Small intestine (tissue), 16 donors: ENCODE measurements at places on chromosomes 5 and 9. TPM values are rescaled to one million over a fixed set of nuclear protein-coding genes. Genes with fewer than 3 reads are reported as not detected.

GRCh38 chr9:85569988-85570387 lies 171.8 kb downstream of the AGTPBP1 start:
- H3K4me1 ChIP-seq: no peaks in the 10 kb centered on the region
- H3K27ac ChIP-seq: no peak overlapping the region
- H3K4me3 ChIP-seq: no peak overlapping the region
- no peak for DNase-seq

GRCh38 chr5:88740604-88741185 lies 142.3 kb downstream of the MEF2C start:
- no peaks in the 10 kb centered on the region for H3K4me1 ChIP-seq
- no peak for DNase-seq
- H3K27me3 ChIP-seq: no peaks in the 10 kb centered on the region
- H3K27ac ChIP-seq: no peak overlapping the region
- no peak overlapping the region for H3K4me3 ChIP-seq

The AHRR gene
- 1.1 TPM for polyA plus RNA-seq

- H3K36me3 ChIP-seq: peaks cover 33% of the 10 kb centered on the region
- H3K4me3 ChIP-seq: no peak overlapping the region
- no peak for DNase-seq
- no peaks in the 10 kb centered on the region for H3K27me3 ChIP-seq
- H3K27ac ChIP-seq: no peak overlapping the region
These were observed 55.5 kb upstream of the IFNK start for GRCh38 chr9:27468462-27469110.

DNA sequence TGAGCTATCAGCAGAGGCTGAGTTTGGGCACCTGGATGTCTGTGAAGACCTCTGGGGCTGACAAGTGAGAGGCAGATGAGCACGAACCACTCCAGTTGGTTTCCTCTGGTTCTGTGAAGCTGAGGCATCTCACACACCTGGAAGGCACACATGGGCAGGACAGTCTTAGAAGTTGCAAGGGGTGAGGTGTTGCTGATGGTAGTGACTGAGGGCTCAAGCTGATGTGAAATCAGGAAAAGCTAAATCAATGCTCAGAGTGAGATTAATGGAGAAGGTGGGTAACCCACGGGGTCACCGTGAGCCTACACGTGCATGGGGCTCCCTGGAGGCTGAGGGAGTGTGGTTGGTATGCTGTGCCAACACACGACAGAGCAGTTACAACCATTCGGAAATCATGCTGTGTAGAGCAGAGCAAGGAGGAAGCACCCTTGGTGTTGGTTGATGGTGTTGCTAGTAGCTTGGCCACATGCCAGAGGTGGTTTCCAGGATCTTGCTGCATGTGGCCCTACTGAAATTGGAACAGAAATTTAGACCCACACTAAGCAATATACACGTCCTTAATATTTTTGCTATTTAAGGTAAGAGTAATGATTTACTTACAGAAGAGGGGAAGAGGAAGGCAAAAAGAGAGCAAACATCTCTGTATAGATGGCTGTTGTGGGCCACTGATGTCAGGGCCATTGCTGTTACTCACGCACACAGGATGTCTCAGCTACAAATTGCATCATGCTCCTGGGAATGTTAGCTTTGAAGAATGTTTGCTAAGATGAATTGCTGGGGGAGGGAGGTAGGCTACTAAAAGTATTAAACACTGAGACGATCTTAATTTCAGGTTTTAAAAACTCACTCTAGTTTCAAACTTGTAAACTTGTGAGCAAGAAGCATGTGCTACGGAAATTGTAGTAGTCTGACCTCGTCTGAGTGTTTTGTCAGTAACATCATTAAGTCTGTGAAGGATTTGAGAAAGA lies 170.5 kb downstream of the ARHGEF28 start:
- no peaks in the 10 kb centered on the region for H3K4me1 ChIP-seq
- H3K36me3 ChIP-seq: no peaks in the 10 kb centered on the region

GRCh38 chr5:9454491-9454890 lies 91.4 kb downstream of the SEMA5A start:
- no peak overlapping the region for H3K4me3 ChIP-seq
- peaks cover 2% of the 10 kb centered on the region for H3K4me1 ChIP-seq
- no peak overlapping the region for H3K27ac ChIP-seq
- no peaks in the 10 kb centered on the region for H3K36me3 ChIP-seq

The PTGER4 gene
- polyA plus RNA-seq: 21.1 TPM

The FAXDC2 gene
- 10.8 TPM for polyA plus RNA-seq

DNA sequence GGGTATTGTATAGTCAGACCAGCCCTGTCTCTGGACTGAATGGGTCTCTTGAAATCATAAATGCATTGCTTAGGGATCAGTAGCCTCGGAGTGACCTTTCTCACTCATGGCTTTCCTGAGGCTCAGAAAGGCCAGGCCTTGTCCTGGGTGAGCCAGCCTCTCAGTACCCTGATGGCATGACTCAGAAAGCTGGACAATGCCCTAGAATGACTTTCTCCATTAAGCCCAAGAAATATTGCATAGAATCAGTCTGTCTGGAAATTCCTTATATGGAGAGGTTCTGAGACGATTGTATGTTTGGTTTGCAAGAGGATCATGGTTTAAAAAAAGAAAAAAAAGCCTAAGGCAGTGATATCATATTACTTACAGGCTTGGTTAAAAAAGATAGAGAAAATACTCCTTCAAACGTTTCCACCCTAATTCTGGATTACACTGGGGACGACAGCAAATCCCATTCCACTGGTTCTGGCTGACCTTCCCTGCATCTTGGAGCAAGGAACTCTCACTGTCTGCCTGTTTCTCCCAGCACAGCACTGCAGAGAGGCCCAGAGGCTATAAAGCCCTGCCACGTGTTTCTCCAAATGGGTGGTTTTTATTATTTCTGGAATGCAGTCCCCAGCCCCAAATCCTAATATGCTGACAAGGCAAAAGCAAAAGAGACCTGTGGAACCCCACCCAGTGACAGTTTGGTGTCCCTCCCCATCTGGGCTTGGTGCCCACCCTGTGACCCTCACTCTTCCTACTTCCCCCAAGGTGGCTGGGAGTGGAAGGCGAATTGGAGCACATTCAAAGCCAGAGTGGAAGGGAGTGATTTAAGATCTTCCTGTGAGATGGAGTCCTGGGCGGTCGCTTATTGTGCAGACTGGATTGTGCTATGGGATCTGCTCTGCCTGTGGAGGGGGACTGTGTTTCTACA lies 34.4 kb downstream of the MAP1B start:
- no peaks in the 10 kb centered on the region for H3K4me1 ChIP-seq
- DNase-seq: no peak
- no peaks in the 10 kb centered on the region for H3K27me3 ChIP-seq

DNA sequence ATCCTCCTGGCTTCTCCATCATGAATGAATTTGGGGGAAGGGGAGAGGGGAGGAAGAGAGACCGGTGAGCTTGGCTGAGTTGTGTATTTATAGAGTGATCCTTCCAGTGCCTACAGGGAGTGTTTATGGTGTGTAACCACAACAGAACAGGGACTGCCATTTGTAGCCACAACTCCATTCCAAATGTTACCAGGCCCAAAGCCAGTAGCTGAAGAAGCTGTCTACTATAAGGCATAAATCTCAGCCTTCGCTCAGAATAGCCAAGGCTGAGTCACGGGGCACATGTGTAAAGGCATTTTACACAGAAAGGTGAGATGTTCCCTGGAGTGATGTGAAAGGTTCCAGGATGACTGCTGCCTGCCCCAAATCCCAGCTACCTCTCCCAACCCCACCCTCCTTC lies 2.5 kb downstream of the TMEM252 start:
- H3K4me3 ChIP-seq: no peak overlapping the region
- peaks cover 4% of the 10 kb centered on the region for H3K4me1 ChIP-seq
- no peaks in the 10 kb centered on the region for H3K27me3 ChIP-seq
- no peaks in the 10 kb centered on the region for H3K36me3 ChIP-seq
- no peak for DNase-seq
